ENCODE measurements at places on chromosomes 3 and 15. TPM values are rescaled to one million over a fixed set of nuclear protein-coding genes. Genes with fewer than 3 reads are reported as not detected.

DNA sequence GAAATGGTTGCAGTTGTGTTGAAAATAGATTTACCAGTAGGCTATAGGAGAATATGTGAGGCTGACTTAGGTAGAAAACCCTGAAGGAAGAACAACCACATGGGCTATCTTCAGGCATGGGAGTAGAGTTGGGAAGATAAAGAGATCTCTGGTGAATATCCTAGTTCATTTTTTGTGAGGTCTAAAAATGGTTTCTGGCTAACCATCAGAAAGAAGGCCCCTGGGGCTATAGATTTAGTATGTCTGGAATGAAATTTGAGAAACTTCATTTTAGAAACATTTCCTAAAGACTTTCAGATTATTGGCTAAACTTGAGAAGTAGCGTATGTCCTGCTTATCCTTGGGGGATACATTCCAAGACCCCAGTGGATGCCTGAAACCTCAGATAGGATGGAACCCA, 148.2 kb downstream of the NAALADL2 start:
- H3K4me3 ChIP-seq: no peak overlapping the region
- no peaks in the 10 kb centered on the region for H3K4me1 ChIP-seq
- H3K36me3 ChIP-seq: no peaks in the 10 kb centered on the region
- H3K27ac ChIP-seq: no peak overlapping the region

DNA sequence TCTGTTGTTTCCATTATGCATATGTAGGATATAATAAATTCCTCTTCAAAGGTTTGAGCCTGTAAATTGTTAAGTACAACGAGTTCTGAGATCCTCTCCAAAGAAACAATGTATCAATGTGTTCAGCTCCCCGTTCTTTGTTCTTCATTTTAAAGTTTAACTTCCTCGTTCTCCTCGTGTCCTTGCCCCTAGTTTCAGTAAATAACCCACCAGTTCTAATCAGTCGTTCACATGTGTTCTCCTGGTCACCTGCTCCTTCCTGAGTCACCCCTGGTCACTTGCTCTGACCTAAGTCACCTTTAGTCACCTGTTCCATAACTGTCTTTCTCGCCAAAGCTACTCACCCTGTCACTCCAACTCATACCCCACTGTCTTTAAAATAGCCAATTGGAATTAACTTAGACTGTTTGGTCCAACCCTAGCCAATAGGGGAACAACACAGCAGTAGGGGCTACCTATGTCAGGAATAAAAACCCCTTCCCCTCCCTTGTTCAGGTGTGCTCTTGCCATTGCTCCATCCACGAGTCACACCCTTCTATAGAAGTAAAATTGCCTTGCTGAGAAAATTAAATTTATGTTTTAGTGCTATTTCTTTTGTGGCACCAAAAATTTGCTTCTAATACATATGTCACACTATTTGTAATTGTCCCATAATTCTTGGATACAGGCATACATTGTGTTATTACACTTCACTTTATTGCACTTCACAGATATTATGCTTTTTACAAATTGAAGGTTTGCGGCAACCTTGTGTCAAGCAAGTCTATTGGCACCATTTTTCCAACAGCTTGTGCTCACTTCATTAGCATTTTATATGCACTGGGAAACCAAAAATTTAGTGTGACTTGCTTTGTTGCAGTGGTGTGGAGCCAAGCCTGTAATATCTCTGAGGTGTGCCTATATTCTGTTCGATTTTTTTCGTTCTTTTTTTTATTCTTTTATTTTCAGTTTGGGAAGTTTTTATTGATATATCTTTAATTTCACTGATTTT, 15.3 kb upstream of the MCF2L2 start:
- no peaks in the 10 kb centered on the region for H3K27me3 ChIP-seq
- no peaks in the 10 kb centered on the region for H3K36me3 ChIP-seq
- H3K4me1 ChIP-seq: no peaks in the 10 kb centered on the region
- no peak for DNase-seq
- no peak overlapping the region for H3K4me3 ChIP-seq

Gene TERC
- total RNA-seq: 260 TPM

DNA sequence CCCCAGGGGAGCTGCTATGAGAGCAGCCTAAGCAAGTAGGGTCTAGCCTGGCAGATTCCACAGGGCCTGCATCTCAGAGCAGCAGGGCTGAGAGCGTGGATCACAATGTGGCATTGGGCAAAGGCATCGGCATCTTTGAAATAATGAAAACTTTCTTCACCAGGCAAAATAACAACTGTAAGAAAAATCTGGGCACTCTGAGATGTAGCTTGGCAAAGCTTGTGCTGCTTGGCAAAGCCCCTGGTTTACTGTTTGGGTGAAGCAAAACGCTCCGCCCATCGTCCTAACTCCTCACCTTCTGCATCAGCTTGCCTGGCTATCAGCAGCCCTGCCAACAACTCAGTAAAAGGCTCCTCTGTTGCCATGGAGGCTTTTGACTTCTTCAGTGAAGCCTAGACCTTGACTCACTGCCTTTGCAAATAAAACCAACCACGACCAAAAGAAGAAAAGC, 212.8 kb upstream of the EIF1B start:
- H3K36me3 ChIP-seq: no peaks in the 10 kb centered on the region
- peak; percentile 68 for DNase-seq
- no peaks in the 10 kb centered on the region for H3K27me3 ChIP-seq
- H3K4me1 ChIP-seq: peaks cover 5% of the 10 kb centered on the region
- H3K27ac ChIP-seq: peak overlapping the region; percentile 38

DNA sequence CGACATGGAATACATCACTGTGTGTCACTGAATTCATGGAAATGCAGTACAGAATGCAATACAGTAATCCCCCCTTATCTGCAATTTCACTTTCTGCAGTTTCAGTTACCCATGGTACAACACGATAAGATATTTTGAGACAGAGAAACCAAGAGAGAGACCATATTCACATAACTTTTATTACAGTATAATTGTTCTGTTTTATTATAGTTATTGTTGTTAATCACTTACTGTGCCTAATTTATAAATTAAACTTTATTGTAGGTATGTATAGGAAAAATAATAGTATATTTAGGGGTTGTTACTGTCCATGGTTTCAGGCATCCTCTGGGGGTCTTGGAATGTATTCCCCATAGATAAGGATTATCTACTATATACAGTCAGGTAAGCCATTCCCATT, 61.8 kb downstream of the MBNL1 start:
- H3K27ac ChIP-seq: peak overlapping the region; percentile 91
- H3K36me3 ChIP-seq: no peaks in the 10 kb centered on the region
- H3K4me3 ChIP-seq: peak overlapping the region; percentile 16
- no peak for DNase-seq
- no peaks in the 10 kb centered on the region for H3K27me3 ChIP-seq

GRCh38 chr3:172173316-172174254, 134.2 kb downstream of the FNDC3B start:
- H3K27me3 ChIP-seq: no peaks in the 10 kb centered on the region
- no peak for DNase-seq

Gene LCTL
- total RNA-seq: not detected

Gene SYNPR
- total RNA-seq: not detected

All from ascending aorta (tissue), 2 donors.